ENCODE measurements at places on chromosomes 5 and 9. TPM values are rescaled to one million over a fixed set of nuclear protein-coding genes. Genes with fewer than 3 reads are reported as not detected.
A peak's percentile ranks its signal among the peaks of the same experiment; 100 is the strongest.

CCNI2 gene
- 1.1 TPM for polyA plus RNA-seq

REEP2 gene
- polyA plus RNA-seq = 13.5 TPM

TLE1 gene
- 53.3 TPM for polyA plus RNA-seq

GOLGA1 gene
- 36.7 TPM for polyA plus RNA-seq

BTNL3 gene
- polyA plus RNA-seq = not detected

SUSD3 gene
- 172 TPM for polyA plus RNA-seq

IL13 gene
- polyA plus RNA-seq = 73.4 TPM

TMC1 gene
- polyA plus RNA-seq = 3.0 TPM

FAM221B gene
- 17.1 TPM for polyA plus RNA-seq

CDC25C gene
- polyA plus RNA-seq = 39.9 TPM

- no peak for DNase-seq
Observed at GRCh38 chr9:103734471-103734870, 359.6 kb upstream of the SMC2 start.

DNA sequence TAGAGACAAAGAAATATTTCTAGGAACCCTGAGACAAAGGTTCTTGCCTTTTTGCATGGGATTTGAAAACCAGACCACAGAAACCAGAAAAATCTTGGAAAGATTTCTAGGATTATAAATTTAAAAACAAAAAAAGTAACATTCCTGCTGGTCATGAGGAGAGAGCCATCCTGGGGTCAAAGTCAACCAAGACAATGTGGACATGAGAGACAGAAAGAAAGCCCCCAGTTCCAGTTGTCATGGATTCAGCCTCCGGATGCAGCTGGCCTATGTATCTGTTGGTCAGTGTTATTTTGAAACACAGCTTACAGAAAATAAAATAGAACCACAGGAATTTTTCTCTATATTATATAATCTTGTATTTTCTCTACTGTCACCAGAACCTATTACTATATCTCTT, 24.4 kb upstream of the RGMB start:
- no peak for DNase-seq

DNA sequence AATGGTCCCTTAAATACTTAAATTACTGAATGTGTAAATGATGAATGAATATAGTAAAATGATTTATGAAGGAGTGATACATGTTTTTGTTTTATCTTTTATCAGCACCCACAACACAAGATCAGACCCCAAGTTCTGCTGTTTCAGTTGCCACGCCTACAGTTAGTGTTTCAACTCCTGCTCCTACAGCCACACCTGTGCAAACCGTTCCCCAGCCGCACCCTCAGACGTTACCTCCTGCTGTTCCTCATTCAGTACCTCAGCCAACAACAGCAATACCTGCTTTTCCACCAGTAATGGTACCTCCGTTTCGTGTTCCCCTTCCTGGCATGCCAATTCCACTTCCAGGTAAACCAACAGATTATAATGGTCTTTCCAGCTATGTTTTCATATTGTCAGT, 16.3 kb downstream of the TCERG1 start:
- no peak for DNase-seq

- DNase-seq = no peak
Observed at GRCh38 chr9:36961561-36962325, 72.3 kb downstream of the PAX5 start.

- DNase-seq = no peak
Observed at GRCh38 chr5:73351593-73351992, 97.0 kb downstream of the FOXD1 start.

DNA sequence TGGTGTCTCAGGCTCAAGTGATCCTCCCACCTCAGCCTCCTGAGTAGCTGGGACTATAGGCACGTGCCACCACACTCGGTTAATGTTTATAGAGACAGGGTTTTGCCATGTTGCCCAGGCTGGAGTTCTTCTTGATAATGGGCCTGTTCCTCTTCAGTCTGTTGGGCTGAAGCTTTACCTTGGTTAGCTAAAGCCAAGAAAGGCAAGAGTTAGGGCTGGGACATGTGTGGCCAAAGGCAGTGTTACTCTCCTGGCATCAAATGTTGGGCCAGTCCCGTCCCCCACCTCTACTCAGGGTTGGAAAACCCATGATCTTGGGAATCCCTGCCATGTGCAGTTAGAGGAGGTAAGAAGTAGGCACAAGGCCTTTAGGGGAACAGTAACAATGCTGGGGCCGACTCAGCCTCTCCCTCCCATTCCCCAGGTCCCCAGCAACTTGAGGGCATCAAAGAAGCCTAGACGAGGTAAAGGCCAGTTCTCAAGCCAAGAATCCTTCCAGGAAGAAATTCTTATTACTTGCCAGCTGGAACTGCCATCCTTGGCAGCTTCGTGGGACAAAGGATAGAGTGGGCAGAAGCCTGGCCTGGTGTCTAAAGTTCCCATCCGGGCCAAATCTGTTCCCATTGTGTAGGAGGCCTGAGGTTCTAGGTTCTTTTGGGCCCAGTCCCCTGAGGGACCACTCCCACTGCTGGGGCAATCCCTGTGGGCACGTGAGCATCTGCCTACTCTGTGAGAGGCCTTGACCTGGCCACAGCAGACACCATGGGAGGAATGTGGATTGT, 4.5 kb downstream of the EGR1 start:
- no peak for DNase-seq

- DNase-seq = no peak
Observed at GRCh38 chr9:12689233-12689632, 4.0 kb upstream of the TYRP1 start.

DNA sequence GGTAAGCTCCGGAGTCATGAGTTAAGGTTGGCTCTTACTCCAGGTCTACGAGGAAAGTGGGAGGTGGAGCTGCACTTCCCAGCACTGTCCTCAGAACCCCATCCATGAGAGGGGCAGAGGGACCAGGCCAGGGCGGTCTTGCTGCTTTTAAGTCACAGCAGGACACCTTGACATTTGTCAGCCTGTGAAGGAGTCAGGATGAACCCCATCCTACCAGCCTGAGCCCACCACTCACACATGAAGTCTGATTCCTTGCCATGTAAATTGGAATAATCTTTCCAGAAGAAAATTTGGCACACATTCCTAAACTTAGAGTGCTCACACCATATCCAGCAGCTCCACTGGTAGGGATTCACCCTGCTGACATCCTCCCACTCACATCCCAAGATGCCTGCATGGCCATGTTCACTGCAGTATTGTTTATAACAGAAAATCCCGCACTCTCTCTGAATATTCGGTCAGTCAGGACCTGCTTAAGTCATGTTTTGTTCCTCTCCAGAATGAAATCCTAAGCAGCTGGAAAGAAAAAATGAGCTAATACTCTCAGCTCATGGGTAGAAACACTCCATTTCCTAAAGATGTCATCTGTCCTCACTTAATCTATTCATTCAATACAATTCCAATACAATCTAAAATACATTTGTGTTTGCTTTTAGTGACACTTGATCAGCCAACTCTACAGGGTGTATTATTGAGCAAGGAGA, 79.3 kb upstream of the COL5A1 start:
- DNase-seq = peak; percentile 4

DNA sequence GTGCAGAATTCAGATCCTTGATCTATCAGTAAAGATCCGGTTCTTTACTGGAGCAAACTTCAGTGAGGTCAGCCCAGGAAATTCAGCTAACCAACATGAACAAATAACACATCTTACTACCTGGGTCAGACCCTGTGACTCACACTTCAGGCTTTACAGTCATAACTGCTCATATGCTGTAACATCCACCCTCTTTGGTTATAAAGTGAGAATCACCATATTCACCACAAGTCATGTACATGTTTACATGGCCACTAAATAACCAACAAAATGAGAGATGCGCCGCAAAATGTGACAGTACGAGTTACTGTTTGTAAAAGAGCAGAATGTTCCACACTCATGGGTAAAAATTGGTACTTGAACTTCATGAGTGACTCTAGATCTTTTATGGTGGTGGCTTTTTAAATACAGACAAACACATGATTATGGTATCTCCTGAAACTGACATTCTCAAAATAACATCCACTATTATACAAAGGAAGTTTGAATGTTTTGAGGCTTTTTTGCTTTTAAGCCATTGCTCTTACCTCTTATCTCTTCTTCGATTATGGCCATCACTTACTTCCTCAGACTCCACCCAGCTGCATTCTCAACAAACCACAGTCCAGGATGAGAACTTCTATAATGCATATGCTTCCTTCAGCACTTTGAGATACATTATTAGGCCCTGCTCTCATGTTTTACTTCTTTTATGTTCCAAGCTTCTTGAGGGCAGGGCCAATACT, 516.6 kb downstream of the RAB3C start:
- DNase-seq = no peak

GRCh38 chr5:141258948-141259347, 13.8 kb downstream of the PCDHB15 start:
- no peak for DNase-seq

GRCh38 chr5:102722931-102723330, 32.2 kb upstream of the PAM start:
- DNase-seq = no peak

GRCh38 chr5:140565024-140565779, 574 bp downstream of the SLC35A4 start:
- no peak for DNase-seq

DNA sequence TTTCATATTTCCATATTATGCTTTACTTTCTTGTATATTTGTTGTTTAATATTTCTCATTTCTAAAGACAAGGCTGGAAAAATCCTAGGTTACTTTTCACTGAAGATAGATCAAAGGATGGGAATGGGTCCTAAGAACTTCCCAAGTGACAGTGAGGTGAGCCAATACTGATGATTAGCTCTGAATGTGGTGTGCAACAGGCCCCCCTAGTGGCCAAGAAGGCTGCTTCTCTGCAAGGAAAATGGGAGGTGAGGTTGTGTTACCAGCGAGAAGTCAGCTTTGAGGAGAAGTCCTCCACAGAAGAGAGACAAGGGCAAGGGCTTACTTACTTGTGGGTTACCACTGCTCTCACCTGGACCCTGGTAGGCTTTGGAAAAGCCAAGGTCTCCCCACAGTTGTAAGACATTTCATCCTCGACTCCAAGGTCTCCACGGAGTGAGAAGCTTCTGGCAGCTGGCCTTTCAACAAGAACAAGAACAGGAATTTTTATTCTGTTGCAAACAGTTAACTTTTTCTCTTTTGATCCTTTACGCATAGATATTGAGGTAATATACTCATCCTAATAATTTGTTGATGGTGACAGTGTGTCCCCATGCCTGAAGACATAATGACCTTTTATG, 69.9 kb downstream of the MAMDC2 start:
- peak; percentile 80 for DNase-seq

DNA sequence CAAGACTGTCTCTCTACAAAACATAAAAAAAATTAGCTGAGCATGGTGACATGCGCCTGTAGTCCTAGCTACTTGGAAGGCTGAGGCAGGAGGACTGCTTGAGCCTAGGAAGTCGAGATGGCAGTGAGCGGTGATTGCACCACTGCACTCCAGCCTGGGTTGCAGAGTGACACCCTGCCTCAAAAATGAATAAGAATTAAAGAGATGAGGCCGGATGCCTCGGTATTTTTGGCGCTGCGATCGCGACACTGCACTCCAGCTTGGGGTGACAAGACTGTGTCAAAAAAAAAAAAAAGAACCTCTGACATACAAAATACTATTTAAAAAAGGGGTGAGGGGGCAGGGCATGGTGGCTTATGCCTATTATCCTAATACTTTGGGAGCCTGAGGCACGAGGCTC, 7.3 kb downstream of the GPBP1 start:
- no peak for DNase-seq

DNA sequence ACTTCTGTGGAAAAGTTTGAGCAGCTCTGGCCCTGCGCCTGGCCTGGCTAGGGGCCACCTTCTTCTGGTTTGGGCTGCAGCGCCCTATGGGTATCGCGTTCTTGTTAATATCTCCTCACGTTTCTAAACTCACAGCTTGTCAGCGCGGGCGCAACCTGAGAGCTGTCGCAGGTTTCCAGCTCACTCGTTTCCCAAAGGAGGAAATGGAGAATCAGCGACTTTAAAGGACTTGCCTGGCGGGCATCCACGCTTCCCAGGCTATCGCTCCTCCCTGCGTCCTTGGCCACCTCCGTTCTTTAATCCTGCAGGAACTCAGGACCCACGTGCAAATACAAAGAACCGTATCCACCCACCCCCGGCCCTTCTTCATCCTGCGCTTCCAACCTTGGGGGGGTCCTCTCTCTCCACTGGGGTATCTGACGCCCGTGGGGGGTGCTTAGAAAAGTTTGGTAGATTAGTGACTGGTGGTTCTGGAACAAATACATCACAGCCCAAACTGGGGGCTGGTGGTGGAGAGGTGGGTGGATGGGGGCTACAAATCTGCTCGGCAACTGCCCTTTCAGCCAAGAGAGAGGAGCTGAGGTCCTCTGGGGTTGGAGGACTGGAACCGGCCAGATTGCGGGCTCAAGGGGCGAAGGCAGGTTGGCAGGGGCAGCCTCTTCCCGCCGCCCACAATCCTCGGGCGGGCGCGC, 578 bp upstream of the PSAT1 start:
- DNase-seq = peak; percentile 70

DNA sequence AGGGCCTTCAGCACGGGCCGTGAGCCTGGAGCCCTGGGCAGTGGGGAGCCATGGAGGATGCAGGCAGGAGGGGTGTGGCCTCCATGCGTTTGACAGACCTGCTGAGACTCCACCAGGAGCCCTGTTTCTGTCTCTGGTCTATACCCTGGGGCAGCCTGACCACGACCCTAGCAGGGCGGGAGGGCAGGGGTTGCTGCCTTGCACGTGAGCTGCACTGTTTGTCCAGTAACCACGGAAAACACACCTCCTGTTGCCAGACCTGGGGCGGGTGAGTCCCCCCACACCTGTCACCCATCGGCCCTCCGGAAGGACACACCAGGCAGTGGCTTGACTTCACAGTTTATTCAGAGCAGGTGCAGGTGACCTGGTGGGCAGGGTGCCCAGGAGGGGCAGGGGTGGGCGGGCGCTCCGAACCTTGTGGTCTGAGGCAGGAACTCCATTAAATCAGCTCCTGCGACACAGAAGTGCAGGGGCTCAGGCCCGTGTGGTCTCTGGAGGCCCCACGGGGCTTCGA, 3.9 kb downstream of the LCN8 start:
- DNase-seq = no peak

- no peak for DNase-seq
Observed at GRCh38 chr5:41637424-41637823, 127.0 kb upstream of the PLCXD3 start.

GRCh38 chr9:33175649-33176325, 8.7 kb upstream of the B4GALT1 start:
- DNase-seq = no peak

Data from testis (tissue), 5 donors.